ENCODE measurements at places on chromosomes 13 and 19.

GRCh38 chr19:17499648-17500446, 11.6 kb upstream of the PGLS start:
- DNase-seq, result no peak

DNA sequence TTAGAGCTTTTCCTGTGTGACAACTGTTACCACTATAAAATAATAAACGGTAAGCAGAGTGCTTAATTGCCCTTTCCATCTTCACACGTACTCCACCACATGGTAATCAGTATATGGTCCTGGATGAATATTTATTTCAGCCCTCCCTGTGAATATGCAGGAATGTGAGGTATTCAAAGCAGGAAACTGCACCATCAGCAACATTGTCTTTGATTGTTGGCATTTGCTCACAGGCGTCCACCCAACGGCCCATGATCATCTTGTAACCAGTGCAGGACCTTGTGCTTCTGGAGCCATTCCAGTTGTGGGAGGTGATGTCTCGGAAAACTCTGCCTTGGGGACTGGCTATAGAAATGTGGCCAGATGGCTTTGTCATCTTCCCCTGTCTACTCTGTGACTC, 132.6 kb downstream of the COG6 start:
- no peak for DNase-seq

GRCh38 chr13:112869202-112870050, 99.6 kb upstream of the MCF2L start:
- no peak for DNase-seq

DNA sequence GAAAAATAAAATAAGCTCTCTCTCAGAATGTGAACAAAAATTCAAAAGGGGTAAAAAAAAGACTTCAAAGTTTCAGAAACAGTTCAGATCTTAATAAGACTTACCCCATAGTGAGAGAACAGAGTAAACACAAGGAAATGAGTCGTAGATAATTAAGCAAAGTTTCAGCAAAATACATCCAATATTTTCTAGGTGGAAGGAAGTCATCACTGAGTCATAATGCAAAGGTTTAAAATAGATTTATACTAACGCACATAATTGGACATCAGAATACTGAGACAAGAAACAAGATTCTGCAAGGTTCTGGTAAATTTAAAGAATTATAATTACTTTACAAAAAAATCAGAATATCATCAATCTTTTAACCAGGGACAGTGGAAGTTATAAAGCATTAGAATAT, 1370.7 kb upstream of the ATXN8OS start:
- no peak for DNase-seq

DNA sequence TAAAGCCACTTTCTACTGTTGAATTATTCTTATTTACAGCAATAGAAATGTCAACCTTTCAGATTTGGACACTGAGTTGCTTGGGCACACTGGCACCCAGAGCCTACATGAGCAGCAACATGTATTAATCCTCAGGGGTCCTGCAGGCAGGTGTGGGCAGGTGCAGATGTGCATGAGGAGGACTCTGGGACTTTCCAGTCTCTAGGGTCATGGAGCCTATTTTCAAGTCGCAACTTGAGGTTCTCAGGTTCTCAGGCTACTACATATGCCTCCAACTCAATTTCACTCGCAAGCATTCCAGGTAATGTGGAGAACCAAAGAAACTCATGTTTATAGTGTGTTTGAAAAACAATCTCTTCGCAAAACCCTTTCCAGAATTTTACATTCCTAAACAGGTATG, 73.2 kb downstream of the STARD13 start:
- no peak for DNase-seq

DNA sequence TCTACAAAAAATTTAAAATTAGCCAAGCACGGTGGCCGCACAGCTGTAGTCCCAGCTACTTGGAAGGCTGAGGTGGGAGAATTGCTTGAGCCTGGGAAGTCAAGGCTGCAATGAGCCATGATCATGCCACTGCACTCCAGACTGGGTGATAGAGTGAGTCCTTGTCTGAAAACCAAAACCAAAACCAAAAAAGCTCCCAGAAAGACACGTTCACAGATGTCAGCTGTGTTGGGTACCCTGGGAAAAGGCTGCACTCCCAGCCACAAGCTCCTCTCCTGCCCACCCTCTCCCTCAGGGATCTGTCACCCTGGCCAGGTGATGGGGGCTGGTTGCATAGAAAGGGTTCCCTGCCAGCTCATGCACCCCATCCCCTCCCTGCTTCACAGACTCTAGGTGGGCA, 53.3 kb downstream of the RNF6 start:
- peak; percentile 38 for DNase-seq

GRCh38 chr13:112212533-112212932, 145.6 kb downstream of the SOX1 start:
- no peak for DNase-seq

- DNase-seq, result no peak
These were observed 51.3 kb downstream of the COL4A2 start for GRCh38 chr13:110358381-110358780.

GRCh38 chr13:113882267-113882630, 18.4 kb upstream of the GAS6 start:
- DNase-seq, result no peak

- DNase-seq, result peak; percentile 19
These were observed 4.9 kb upstream of the RGCC start for GRCh38 chr13:41452462-41452861.

GRCh38 chr13:50829226-50829625, 14.3 kb downstream of the DLEU7 start:
- no peak for DNase-seq

GRCh38 chr13:88142653-88143052, 471.5 kb downstream of the SLITRK5 start:
- no peak for DNase-seq

DNA sequence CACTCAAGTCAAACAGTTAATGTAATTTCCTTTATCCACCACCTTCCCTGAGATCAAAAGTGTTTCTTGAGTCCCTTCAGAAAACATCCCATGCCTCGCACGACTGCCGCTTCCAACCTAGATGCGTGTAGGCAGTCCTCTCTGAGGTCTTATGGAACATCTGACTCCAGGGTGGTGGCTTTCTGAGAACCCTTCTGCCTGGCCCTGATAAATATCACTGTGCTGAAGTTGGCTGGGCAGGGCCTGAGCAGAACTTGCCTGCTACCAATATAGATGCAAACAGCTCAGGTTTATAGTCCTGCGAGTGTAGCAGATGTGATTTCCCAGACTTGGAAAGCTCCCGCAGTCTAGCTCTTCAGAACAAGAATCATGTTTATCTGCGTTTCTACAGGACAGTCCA, 61.1 kb upstream of the GPR12 start:
- no peak for DNase-seq

- DNase-seq, result no peak
These were observed 29.0 kb downstream of the CAPS start for GRCh38 chr19:5943045-5943444.

- no peak for DNase-seq
These were observed 261.6 kb downstream of the GPC5 start for GRCh38 chr13:91660076-91660415.

- DNase-seq, result peak; percentile 88
These were observed 269.1 kb downstream of the NDFIP2 start for GRCh38 chr13:79749984-79750551.

GRCh38 chr13:61417086-61417570, 1.5 kb upstream of the PCDH20 start:
- no peak for DNase-seq

GRCh38 chr13:46866150-46866549, 30.7 kb downstream of the HTR2A start:
- peak; percentile 71 for DNase-seq

GRCh38 chr13:111387026-111387871, 66.8 kb downstream of the TEX29 start:
- peak; percentile 1 for DNase-seq

- DNase-seq, result no peak
These were observed 147.0 kb upstream of the RNF113B start for GRCh38 chr13:98324105-98324504.

DNA sequence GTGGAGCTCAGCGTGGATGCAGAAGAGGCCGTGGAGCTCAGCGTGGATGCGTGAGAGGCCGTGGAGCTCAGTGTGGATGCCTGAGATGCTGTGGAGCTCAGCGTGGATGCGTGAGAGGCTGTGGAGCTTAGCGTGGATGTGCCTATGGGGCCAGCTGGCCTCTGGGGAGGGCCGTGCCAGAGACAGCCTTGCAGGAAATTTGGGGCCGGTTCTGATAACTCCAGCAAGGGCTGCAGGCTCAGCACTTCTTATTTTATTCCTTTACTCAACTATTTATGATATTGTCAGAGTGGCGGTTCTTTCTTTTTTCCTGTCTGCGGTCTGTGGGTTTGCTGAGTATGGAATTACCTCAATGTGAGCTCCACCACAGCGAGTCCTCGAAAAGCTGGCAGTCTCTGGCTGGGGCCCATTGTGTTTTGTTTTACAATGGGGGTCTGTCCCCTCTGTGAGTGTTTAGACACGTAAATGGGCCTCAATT, 17.8 kb upstream of the TMEM255B start:
- no peak for DNase-seq

DNA sequence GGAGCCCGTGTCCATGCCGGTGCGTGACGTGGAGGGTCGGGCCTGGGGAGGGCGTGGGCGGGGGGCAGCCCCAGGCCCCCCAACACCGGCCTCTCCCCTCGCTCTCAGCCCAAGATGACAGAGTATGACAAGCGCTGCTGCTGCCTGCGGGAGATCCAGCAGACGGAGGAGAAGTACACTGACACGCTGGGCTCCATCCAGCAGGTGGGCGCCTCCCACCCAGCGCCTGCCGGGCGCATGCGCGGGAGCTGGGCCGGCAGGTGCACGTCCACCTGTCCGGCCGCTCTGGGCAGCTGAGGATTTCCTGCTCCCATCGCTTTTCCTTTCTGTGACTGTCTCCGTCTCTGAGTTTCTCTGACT, 49.8 kb downstream of the VAV1 start:
- no peak for DNase-seq

GRCh38 chr19:52724701-52725514, 9.9 kb downstream of the ZNF611 start:
- DNase-seq, result no peak

GRCh38 chr19:3451451-3451866, 28.9 kb downstream of the SMIM24 start:
- peak; percentile 49 for DNase-seq

DNA sequence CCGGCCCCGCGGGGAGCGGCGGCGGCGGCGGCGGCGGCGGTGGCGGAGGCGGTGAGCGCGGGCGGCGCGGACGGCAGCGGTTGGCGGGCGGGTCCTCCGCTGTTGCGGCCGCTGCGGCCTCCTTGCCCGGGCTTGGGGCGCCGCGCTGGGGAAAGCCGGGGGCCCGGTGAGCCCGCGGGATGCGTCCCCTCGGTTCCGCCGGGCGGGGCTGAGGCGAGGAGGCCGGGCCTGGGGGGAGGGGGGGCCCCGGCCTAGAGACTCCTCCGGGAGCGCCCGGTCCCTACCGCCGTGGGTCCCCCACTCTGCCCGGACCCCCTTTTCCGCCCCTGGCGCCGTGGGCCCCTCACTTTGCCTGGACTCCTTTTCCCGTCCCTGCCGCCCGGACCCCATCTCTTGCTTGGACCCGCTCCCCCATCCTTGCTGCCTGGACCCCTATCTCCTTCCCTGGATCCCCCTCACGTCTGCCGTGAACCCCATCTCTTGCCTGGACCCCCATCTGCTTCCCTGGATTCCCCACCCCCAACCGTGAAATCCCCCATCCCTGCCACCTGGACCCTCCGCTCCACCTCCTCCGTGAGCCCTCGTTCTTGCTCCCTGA, 28.6 kb upstream of the NDUFS7 start:
- peak; percentile 35 for DNase-seq

DNA sequence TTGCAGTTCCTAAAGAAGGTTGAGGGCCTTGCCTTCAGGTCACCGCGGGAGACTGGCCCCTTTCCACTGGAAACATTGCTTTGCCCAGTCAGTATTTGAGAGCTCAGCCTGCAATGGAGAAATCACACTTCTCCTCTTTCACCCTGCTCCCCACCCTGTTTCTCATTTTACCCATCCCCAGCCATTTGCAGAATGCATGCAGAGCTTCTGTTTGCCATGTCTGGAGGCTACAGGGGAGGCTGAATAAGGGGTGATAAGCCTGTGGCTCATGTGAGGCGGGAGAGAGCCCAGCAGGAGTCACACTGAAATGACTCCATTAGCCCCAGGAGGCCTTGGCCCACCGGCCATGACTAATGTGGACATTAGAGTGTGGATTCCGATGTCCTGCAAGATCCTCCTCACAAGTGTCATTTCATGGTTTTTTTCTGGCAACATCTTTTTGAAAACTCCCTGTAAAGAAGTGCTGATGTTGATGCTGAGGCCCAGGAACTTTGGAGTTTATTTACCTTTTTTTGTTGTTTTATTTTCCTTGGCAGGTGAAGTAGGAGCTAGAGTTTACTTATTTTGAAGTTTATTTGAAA, 6.3 kb downstream of the SPINT2 start:
- peak; percentile 83 for DNase-seq

DNA sequence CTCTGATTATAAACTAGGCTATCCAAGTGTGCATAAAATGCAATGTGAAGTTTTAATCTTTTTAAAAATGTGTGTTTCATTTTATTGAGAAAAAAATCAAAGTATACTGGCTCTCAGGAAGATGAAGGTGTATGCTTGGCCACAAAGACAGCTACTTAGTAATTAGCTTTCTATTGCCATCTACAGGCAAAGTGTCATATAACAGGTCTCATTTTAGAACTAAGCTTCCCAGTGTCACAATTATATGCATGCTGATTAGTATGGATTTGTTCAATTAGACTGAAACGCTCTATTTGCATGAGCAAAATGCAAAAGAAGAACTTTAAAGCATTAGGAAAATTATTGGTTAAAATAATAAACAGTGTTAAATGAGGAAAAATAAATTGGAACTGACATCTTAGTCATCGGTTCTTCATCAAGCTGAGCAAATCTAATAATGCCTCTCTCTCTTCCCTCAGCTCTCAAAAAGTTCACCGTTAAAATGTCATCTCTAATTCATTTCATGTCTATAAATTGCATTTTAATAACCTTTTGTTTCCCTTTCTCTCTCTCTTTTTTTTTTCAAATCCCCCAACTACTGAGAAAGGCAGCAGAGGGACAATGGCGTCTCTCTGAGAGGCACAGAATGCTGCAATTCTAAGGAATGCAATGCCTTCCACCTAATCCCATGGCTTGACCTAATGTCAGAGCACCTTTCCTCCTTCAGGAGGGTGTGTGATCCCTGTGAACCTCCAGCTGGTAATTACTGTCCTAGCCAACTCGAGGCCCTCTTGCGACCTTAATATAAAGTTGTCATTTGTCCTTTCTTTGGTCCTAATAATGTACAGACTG, 313.1 kb upstream of the MAB21L1 start:
- DNase-seq, result peak; percentile 34

- no peak for DNase-seq
These were observed 133.0 kb upstream of the TRPC4 start for GRCh38 chr13:38002606-38003005.

GRCh38 chr19:38395381-38396114, 7.1 kb downstream of the SPRED3 start:
- no peak for DNase-seq
